ENCODE measurements at places on chromosomes 12 and 14. TPM values are rescaled to one million over a fixed set of nuclear protein-coding genes. Genes with fewer than 3 reads are reported as not detected.

DNA sequence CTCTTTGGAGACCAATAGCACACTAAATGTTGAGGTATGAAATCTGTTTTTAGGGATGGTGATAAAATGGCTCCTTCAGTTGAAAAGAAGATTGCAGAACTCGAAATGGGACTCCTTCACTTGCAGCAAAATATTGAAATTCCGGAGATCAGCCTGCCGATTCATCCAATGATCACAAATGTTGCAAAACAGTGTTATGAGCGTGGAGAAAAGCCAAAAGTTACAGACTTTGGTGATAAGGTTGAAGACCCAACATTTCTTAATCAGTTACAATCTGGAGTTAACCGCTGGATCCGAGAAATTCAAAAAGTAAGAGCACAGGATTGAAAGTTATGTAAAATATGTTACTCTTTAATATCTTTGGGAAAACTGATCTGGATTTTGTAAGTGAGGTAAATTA, 15.3 kb downstream of the DYNC1H1 start:
- no peak for DNase-seq

DNA sequence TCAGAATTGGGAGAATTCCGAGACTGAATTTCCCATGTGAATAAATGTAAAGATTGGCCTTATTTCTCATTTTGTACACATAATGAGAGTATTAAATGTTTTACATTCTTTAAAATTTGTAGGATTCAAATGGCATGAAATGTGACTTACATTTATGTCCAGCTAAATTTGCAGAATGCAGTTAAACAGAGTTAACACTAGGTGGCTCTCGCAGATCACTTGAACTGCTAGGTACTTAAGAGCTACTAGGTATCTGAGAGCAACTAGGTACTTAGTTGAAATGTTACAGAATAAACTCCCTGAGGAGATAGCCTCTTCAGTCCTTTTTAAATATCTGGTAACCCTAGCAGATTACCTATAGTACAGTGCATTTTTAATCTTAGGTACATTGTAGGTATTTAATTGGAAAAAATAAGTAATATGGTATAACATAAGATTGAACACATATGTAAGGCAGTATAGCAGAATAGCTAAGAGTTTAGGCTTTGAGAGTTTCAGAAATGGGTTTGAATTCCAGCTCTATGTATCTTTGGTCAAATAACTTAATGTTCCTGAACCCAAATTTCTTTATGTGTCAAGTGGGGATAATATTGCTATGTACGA, 73.8 kb downstream of the KIAA0586 start:
- DNase-seq: no peak

- DNase-seq: no peak
These were observed 2.3 kb downstream of the FOXJ2 start for GRCh38 chr12:8034802-8035201.

INF2 gene
- total RNA-seq: 26.3 TPM

PIK3C2G gene
- 0.27 TPM for total RNA-seq

DNA sequence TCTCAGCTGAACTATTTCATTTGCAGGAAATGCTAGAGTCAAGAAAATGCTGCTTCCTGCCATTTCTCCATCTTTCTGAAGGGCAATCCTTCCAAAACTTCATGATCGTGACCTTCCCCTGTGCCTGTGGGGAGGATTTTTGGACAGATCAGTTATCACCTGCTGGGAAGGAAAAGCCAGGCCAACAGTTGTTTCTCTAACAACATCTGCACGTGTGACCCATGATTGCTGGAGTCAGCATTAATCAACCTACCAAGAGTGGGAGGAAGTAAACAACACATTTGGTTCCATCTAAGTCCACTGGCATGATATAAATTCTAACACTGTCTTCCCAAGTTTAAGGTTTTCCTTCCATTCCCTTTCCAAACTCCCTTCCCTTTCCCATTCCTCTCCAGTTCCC, 172.7 kb downstream of the APAF1 start:
- DNase-seq: no peak

DNA sequence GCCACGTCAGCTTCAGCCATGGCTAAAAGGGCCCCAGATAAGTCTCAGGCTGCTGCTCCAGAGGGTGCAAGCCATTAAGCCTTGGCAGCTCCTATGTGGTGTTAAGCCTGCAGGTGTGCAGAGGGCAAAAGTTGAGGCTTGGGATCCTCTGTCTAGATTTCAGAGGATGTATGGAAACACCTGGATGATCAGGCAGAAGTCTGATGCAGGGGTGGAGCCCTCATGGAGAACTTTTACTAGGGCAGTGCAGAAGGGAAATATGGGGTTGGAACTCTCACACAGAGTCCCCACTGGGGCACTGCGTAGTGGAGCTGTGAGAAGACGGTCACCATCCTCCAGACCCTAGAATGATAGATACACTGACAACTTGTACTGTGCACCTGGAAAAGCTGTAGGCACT, 47.9 kb downstream of the SDR9C7 start:
- no peak for DNase-seq

- DNase-seq: no peak
These were observed 86.0 kb upstream of the HIF1A start for GRCh38 chr14:61609191-61609843.

PCED1B gene
- 3.0 TPM for total RNA-seq

- no peak for DNase-seq
These were observed 1375.2 kb upstream of the TMEM132C start for GRCh38 chr12:126891789-126892188.

DTX1 gene
- total RNA-seq: 8.0 TPM

GRCh38 chr12:17159506-17160300, 553.7 kb upstream of the LMO3 start:
- no peak for DNase-seq

GRCh38 chr14:83463500-83464098, 1929.9 kb upstream of the SEL1L start:
- DNase-seq: no peak

DNA sequence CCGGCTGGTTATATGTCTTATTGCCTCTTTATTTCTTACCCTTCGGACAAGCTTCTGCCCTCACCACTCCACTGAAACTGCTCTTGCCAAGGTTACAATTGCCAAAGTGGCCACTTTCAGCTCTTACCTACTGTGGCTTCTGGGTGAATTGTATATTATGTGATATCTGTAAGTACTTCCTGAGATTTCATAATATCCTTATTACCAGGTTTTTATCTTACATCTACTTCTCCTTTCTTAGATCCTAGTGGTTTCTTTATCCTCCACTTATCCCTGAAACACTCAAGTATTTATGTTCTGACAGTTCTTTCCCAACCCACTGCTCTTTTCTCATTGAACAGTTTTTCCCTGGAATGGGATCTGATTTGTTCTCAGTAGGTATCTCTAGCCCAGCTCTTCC, 10.5 kb downstream of the CELA1 start:
- DNase-seq: no peak

MMP19 gene
- 7.8 TPM for total RNA-seq

EID3 gene
- 19.1 TPM for total RNA-seq

DNA sequence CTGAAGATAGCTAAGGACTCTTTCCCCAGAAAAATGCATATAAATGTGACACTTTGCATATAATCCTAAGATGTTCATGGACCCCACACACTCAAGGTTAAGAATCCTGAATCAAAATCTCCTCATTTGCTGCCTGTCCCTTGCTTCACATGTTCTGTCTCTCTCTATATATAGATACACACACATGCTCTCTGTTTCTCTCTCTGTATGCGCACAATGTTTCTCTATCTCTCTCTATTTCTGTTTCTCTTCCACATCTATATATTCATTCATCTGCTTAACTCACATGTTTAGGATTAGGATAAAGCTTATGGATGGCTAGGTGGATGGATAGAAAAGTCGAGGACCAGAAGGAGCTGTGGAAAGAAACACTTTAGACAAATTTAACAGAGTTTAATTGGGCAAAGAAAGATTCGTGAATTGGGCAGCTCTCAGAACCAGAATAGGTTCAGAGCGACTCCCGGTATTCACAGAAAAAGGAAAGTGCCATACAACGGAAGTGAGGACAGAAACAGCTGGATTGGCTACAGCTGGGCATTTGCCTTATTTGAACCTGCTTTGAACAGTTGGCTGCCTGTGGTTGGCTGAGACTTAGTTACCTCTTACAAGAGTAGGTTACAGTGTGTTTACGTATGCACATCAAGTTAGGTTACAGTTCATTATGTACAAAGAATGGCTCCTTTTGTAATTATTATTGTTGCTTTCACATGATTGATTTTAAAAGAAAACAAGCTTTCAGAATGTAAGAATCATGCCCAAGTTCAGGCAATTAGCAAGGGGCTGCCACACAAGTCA, 57.6 kb downstream of the EMP1 start:
- DNase-seq: no peak

DNA sequence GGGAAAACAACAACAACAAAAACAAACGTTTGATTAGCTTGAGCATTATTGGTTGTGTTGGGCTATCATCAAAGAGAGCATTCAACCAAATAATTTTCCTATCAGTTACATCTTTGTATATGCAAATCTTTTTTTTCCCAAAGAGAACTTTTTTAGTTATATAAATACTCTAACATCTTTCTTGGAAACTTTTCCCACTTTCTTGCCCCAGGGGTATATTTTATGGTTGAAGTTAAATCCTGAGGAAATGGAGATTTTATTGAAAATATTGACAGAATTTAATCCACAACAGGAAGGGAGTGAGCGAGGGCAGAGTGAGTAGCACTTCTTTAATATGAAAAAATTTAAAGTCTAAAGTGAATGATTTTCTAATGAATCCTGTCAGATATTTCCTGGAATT, 120.9 kb upstream of the NPAS3 start:
- DNase-seq: no peak
